ENCODE measurements at places on chromosomes 12 and 14.

- peak; percentile 67 for DNase-seq
Measured at GRCh38 chr12:50055831-50056638, 1.4 kb upstream of the ASIC1 start.

GRCh38 chr12:42976122-42976521 is 386.6 kb upstream of the PRICKLE1 start:
- DNase-seq: no peak

GRCh38 chr14:38199076-38199475 is 8.6 kb upstream of the SSTR1 start:
- DNase-seq: no peak

DNA sequence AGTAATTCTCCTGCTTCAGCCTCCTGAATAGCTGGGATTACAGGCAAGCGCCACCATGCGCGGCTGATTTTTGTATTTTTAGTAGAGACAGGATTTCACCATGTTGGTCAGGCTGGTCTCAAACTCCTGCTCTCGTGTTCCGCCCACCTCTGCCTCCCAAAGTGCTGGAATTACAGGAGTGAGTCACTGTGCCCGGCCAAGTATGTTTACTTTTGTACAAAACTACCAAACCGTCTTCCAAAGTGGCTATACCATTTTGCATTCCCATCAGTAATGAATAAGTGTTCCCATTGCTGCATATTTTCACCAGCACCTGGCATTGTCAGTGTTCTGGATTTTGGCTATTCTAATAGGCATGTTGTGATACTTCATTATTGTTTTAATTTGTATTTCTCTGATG is 8.4 kb upstream of the KRT6A start:
- DNase-seq: no peak

GRCh38 chr12:57159311-57159710 is 11.9 kb upstream of the LRP1-AS start:
- DNase-seq: no peak

DNA sequence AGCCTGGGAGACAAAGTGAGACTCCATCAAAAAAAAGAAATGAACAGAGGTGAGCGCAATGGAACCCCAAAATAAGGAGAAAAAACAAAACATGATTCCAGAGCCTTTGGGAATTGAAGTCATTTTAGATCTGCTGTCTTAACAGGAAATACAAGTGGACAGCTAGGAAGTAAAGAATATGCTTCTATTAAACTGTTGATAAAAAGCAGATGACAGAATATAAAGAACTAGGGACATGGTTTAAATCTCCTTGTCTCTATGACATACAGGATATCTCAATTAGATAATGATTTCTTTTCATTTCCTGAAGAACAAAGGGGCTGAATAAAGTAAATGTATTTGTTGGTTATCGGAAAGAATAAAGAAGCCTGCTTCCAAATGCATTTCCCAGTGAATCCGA is 49.3 kb upstream of the ETV6 start:
- DNase-seq: no peak

Data from activated naive CD4-positive, alpha-beta T cell treated with anti-CD3 and anti-CD28 coated beads, Interleukin-2, amount 50 U/mL, for 72 hours (primary cell).